ENCODE measurements at places on chromosomes 7 and 10.
A peak's percentile ranks its signal among the peaks of the same experiment; 100 is the strongest.

- DNase-seq: no peak
These were observed 795.6 kb downstream of the PHTF2 start for GRCh38 chr7:78594156-78594555.

DNA sequence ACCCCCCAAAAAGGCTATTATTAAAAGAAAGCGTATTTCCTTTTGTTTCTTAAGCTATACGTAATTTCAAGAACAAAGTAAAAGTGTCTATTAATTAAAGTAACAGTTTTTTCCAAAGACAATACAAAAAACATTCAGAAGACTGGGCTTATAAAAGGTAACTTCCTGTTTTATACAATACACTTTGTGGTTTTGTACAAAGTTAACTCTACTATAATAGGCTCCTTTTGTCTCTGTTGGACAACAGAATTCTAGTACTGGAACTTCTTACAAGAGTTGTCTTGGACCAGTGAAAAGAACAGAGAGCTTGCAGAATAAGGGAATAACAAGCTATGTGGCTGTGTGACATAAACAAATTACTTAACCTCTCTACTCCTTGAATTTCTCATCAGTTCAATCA lies 21.5 kb downstream of the SFMBT2 start:
- DNase-seq: no peak

GRCh38 chr10:69757553-69758309 lies 44.0 kb upstream of the COL13A1 start:
- no peak for DNase-seq

- DNase-seq: no peak
These were observed 30.3 kb downstream of the CACNA2D1 start for GRCh38 chr7:82413237-82413636.

GRCh38 chr7:127655720-127656119 lies 3.7 kb downstream of the SND1 start:
- DNase-seq: no peak

DNA sequence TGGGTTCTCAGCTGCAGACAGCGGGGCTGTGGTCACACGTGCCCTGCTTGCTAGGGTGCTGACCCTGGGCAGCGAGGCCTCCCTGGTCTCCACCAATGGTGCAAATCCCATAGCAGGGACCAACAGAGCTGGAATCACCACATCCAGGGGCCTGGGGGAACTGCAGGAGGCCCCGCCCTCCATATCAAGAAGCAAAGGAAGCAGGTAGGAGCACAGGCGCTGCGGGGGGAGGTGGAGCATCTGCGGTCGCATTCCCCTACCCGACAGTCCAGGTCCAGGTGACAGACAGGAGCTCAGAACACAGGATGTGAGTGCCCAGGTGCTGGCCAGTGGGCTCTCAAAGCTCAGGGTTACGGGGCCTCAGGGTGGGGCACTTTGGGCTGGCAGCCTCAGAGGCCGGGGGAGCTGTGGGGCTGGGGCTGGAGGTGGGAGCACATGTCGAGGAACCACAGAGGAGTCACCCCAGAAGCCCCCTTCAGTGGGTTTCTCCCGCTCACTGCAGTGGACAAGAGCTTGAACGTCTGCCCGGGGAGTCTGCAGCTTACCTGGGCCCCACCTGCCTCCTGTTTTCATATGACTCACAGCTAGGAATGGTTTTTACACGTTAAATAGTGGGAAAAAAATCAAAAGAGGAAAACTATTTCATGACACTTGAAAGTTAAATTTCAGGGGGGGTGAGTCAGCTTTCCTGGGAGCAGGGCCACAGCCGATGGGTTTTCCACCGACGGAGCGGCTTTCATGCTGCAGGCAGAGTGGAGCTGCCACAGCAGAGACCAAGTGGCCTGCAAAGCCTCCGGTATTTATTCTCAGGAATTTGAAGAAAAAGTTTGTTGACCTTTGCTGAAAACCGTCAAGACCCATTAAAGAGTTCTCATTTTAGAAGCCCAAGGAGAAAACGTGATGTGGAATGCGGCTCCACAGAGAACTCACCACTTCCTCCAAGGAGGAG lies 148.7 kb upstream of the PPP2R2D start:
- DNase-seq: no peak

GRCh38 chr7:135801045-135801693 lies 52.6 kb upstream of the FAM180A start:
- no peak for DNase-seq

- DNase-seq: no peak
These were observed 49.0 kb downstream of the NPVF start for GRCh38 chr7:25179325-25179724.

GRCh38 chr10:66927971-66928770 lies 2.3 kb downstream of the LRRTM3 start:
- no peak for DNase-seq

GRCh38 chr10:123241391-123242141 lies 87.4 kb downstream of the BUB3 start:
- DNase-seq: peak; percentile 19

- no peak for DNase-seq
These were observed 67.3 kb downstream of the CACUL1 start for GRCh38 chr10:118687472-118687871.

DNA sequence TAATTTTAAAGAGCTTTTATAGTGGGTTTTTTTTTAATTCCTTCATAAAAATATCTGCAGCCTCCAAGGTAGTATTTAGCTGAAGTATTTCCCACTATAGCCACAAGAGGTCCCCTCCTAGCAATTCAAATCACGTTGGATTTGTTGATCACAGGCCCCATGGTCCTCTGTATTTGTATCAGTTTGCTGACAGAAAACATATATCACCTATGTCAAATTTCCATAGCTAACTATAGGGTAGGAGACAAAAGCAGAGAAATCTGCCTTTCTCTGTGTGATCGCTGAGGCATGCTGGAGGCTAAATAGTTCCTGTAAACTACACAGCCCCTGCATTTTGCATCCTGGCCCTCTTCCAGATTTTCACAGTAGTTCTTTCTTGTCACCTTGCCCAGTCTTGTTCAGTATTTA lies 1.7 kb upstream of the CTNNA3 start:
- DNase-seq: no peak

DNA sequence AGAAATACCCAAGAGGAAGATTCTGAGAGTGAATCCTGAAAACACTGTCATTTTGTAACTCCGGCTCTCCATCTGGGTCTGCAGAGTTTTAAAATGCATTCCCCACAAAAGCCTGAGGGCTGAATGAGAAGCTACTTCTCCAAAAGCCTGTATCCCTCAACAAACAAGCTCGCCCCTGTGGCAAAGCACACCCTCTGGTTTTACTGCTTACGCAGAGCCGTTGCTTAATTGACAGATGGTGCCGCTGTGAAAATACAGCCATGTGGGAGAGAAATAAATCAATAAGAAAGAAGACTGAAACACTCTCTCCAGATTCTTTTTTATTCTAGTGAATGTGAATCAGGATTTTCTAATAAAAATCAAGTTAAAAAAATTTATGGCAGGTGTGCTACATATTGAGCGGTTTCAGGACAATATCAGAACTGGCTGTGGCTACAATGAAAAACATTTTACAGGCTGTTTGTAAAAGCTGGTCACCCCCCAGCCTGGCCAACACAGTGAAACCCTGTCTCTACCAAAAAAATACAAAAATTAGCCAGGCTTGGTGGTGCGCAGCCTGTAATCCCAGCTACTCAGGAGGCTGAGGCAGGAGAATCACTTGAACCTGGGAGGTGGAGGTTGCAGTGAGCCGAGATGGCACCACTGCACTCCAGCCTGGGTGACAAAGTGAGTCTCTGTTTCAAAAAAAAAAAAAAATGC lies 32.5 kb downstream of the C7orf33 start:
- DNase-seq: no peak

- peak; percentile 45 for DNase-seq
These were observed 3.2 kb downstream of the PARP12 start for GRCh38 chr7:140059273-140060242.
